ENCODE measurements at places on chromosomes 3 and 15.

DNA sequence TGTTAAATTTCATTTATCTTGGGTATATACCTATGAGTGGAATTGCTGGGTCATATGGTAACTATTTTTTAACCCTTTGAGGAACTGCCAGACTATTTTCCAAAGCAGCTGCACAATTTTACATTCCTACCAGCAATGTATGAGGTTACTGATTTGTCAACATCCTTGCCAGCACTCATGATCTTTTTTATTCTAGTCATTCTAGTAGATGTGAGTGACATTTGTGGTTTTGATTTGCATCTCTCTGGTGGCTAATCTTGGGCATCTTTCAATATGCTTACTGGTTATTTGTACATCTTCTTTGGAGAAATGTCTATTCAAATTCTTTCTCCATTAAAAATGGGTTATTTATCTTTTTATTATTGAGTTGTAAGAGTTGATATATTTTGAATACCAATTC, 21.3 kb upstream of the LRRC58 start:
- DNase-seq, result no peak

GRCh38 chr3:66998904-66999235, 763 bp downstream of the KBTBD8 start:
- DNase-seq, result no peak

GRCh38 chr3:6448011-6448410, 412.9 kb upstream of the GRM7 start:
- no peak for DNase-seq

DNA sequence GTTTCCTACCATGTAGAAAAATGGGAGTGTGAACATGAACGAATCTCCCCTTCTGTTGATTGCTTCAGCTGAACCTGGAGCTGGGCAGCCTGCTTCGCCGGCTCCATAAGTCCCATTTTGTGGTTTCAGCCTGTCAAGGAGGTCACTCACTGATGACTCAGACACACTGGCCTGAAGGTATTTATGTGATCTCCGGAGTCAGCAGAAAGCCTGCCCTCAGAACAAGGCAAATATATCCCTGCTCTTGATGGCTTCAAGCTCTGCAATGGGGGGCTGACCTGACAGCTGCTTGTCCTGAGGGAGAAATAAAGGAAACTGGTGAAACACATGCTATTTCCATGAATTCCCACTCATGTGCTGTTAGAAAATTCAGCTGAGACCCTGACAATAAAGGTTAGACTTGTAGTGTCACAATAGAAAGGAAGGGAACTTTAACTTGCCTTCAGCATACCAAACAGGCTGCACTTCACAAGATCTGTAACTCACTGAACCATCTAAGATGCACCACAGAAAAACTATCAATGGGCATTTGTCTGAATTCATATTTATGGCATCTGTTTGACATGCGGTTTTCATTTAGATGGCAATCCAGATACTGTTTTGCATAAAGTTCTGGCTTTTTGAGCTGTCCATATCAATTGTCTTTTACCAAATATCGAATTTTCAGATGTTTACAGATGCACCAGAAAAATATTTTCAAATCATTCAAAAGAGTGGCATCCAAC, 282.0 kb upstream of the VEPH1 start:
- DNase-seq, result no peak

DNA sequence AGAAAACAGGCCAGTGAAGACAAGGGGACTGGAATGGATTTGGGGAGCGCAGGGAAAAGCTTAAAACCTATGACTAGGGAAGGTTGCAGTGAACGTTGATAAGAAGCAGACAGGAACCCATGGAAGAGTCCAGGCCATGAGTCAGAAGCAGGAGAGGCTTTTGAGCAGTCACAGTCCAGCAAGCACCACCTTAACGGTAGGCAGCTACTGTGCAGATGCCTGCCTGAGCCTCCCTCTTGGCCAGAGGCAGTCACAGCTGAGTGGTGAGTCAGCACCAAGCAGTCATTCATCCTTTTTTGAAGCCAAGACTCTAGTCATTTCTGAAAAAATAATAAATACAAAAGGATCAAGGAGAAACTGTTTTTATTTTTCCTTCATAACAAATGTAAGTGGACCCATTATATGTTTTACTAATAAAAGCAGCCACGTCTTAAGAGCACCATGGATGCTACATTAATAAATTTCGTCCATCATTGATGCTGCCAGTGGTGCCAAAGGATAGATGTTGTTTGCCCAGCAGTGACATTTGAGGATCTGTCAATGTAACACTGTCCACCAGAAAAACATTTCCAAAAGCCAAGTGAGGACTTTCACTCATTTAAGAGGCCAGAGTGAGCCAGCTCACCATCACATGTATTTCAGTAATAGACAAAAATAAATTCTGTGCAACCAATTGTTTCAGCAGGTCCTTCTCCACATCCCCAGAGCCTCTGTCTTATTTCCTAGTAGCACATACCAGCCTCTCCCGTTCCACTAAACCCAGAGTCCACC, 42.1 kb upstream of the ACTC1 start:
- DNase-seq, result no peak

DNA sequence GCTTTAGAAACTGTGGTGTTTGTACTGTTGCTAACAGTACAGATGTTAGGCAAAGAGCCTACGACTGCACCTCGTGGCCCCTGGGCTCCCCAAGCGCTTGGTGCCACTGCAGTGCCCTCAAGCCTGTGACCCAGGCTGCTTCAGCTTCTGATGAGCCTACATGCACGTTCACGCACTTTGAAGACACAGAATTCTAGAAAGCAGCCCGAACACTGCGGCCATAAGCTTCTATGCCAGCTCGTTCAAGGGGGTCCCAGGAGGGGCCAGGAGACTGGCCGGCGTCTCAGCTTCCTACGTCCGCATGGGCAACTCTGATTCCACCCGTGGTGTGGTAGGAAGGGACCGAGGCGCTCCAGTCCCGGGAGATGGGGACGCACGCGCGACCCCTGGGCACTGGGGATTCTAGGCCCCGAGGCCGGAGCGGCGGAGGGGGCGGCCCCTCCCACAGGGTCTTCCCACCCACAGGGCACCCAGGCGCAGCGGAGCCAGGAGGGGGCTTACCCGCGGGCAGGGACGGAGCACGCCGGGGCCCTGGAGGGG, 653 bp downstream of the MYO5C start:
- no peak for DNase-seq

DNA sequence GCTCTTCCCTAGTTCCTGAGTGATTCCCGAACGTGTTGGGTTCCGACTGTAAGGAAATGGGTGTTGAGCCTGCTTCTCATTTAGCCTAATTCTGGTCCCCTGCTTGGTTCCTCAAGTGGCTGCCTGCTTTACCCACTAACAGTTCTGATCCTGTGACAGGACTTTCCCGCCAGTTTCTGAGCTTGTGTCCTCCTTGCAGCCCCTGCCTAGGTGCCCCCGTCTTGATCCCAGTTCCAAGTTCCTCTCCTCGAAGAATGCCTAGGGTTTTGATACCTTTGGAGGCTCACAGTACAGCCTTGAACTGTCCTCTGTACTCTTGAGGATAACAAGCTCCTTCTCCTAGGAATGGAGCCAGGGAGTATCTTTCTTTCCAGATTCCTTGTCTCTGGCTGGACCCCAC, 12.0 kb upstream of the RASGRF1 start:
- no peak for DNase-seq

All from activated CD8-positive, alpha-beta memory T cell treated with anti-CD3 and anti-CD28 coated beads, Interleukin-2, amount 50 U/mL, for 4 hours (primary cell).